Immature natural killer cell (primary cell): ENCODE measurements at places on chromosomes 3 and 15.

DNA sequence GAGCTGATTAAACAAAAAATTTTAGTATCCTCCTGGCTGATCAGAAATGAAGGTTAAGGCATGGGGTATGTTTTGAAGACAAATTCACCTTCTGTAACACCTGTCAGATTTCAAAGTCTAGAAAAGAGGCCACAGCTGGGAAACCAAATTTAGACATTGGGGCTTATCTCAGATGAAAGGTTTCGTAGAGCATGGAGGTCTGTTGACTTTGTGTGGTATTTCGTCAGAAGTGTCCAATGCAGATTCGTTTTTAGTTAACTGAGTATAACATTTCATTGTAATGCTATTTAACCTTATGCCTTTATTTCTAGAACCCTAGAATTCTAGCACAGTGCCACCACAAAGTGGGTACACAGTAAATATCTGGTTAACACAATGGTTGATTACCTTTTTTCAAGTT lies 61.7 kb downstream of the FNDC3B start:
- H3K4me1 ChIP-seq = peaks cover 93% of the 10 kb centered on the region
- no peak overlapping the region for H3K27ac ChIP-seq
- H3K36me3 ChIP-seq = peaks cover 3% of the 10 kb centered on the region
- peak overlapping the region; percentile 61 for H3K4me3 ChIP-seq
- no peak for DNase-seq

- DNase-seq = peak; percentile 77
- H3K4me3 ChIP-seq = peak overlapping the region; percentile 82
- H3K36me3 ChIP-seq = no peaks in the 10 kb centered on the region
- H3K27me3 ChIP-seq = peaks cover 8% of the 10 kb centered on the region
- H3K4me1 ChIP-seq = peaks cover 47% of the 10 kb centered on the region
Measured at GRCh38 chr15:64905119-64905831, 6.4 kb upstream of the ANKDD1A start.

DNA sequence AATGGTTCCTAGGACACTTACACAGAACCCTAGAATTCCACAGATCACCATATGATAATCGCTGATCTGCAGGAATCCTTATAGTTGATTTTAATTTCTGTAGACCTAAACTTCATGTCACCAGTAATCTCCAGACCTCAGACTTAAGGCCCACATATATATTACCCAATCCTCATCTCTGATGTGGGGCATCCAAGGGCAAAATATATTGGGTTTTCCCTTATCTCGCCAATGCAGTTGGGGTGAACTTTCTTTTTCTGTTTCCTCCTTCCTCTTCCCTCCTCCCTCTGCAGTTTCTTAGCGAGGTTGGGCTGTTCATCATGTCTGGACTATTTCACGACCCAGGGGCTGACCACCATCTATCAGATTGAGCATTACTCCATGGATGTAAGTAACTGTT lies 230.2 kb downstream of the P3H2 start:
- H3K4me1 ChIP-seq = no peaks in the 10 kb centered on the region
- no peaks in the 10 kb centered on the region for H3K27me3 ChIP-seq
- H3K36me3 ChIP-seq = no peaks in the 10 kb centered on the region
- H3K4me3 ChIP-seq = no peak overlapping the region

DNA sequence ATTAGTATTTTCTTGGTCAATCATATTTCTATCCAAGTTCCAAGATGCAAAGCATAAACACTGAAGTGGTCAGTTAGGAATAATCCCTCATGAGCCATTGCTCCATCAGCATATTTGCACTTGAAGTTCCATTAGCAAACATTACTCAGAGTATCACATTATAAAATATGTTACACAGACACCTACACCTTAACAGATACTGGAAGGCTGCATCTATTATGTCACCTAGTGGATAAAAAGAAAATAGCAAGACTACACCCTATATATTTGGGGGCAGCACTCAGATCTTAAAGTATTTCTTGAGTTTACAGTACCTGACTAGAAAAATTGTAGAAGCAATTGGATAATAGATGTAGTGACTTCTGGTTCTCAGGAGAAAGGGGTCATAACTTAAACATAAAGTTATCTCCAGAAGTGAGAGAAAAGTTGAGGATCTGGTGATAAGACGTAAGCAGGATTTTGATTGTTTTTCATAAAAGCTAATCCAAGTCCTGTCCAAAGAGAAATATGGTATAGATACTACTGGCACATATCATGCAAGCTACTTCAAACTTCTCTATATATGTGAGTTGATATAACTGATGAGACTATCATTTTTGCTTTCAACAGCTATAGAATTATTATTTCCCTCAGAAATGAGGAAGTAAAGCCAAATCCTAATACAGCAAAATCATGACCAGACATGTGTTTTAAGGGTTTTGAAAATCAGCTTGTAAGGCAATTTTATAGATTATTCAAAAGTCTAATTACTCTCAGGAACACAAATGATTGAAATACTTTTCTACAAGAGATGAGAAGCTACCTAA lies 422.2 kb downstream of the GBE1 start:
- no peaks in the 10 kb centered on the region for H3K4me1 ChIP-seq
- no peak overlapping the region for H3K27ac ChIP-seq
- no peak for DNase-seq
- no peak overlapping the region for H3K4me3 ChIP-seq

- H3K27me3 ChIP-seq = no peaks in the 10 kb centered on the region
- H3K4me1 ChIP-seq = no peaks in the 10 kb centered on the region
- no peaks in the 10 kb centered on the region for H3K36me3 ChIP-seq
- H3K4me3 ChIP-seq = no peak overlapping the region
Measured at GRCh38 chr15:23446215-23447106, 582 bp downstream of the GOLGA6L2 start.

- H3K27me3 ChIP-seq = peaks cover 42% of the 10 kb centered on the region
- H3K4me3 ChIP-seq = no peak overlapping the region
- H3K27ac ChIP-seq = peak overlapping the region; percentile 80
- H3K36me3 ChIP-seq = peaks cover 14% of the 10 kb centered on the region
- H3K4me1 ChIP-seq = peaks cover 71% of the 10 kb centered on the region
Measured at GRCh38 chr15:69757186-69757585, 304.6 kb downstream of the RPLP1 start.

DNA sequence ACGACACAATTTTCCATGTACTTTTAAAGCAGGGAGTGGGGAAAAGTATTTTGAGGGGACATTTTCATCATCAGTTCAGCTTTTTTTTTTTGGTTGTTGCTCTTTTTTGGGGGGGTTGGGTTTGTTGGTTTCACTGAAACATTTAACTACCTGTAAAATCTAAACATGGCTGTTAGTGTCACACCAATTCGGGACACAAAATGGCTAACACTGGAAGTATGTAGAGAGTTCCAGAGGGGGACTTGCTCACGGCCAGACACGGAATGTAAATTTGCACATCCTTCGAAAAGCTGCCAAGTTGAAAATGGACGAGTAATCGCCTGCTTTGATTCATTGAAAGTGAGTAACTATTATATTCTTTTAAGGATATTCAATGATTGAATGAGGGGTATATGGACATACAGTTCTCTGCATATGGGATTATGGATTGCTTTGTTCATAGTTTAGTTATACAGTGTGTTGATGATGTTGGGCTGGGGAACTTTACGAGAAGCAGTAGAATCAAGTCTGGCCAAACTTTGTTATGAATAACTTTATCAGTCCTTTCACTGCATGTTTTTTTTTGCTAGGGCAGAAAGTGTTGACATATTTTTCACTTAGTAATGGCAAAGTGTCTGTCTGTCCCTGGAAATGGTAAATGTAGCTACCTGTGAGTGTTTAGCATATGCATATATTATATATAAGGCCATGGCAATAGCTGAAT lies 31.5 kb downstream of the MBNL1 start:
- H3K4me1 ChIP-seq = peaks cover 95% of the 10 kb centered on the region
- no peak for DNase-seq
- peak overlapping the region; percentile 83 for H3K4me3 ChIP-seq
- peaks cover 15% of the 10 kb centered on the region for H3K36me3 ChIP-seq
- peaks cover 2% of the 10 kb centered on the region for H3K27me3 ChIP-seq
- peak overlapping the region; percentile 93 for H3K27ac ChIP-seq

- peaks cover 2% of the 10 kb centered on the region for H3K27me3 ChIP-seq
- no peaks in the 10 kb centered on the region for H3K36me3 ChIP-seq
- no peak overlapping the region for H3K4me3 ChIP-seq
- no peak for DNase-seq
- H3K4me1 ChIP-seq = no peaks in the 10 kb centered on the region
Measured at GRCh38 chr3:157240408-157240807, 80.5 kb upstream of the CCNL1 start.

GRCh38 chr3:60268123-60268522 lies 983.1 kb downstream of the FHIT start:
- no peak overlapping the region for H3K4me3 ChIP-seq
- DNase-seq = no peak
- H3K4me1 ChIP-seq = no peaks in the 10 kb centered on the region

DNA sequence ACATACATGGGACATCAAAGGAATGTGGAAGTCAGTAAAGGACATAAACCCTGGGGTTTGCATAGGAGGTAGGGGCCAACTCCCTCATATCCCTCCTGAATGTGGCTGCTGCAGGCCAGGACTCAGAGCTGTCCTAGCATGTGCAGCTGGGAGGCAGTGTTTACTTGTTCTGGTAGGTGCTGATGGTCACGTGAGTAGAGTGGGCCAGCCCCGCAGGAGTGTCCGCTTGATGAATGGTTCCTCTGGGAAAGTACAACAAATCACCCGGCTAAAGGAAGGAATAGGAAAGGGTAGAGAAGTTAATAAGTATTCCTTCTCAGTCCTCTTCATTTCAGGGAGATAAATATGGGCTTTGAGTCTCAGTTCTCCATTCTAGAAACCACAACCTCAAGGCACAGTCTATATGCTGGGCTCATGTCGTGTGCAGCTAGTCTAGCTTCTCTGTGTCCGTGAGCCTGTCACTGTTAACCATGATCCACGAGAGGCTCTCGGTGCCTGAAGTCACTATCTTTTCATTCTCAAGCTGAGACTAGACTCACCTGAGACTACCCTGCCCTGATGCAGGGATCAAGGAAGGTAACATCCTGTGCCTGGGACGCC lies 17.9 kb downstream of the RIOX2 start:
- DNase-seq = no peak
- H3K27me3 ChIP-seq = peaks cover 1% of the 10 kb centered on the region
- peaks cover 36% of the 10 kb centered on the region for H3K36me3 ChIP-seq
- H3K27ac ChIP-seq = no peak overlapping the region

DNA sequence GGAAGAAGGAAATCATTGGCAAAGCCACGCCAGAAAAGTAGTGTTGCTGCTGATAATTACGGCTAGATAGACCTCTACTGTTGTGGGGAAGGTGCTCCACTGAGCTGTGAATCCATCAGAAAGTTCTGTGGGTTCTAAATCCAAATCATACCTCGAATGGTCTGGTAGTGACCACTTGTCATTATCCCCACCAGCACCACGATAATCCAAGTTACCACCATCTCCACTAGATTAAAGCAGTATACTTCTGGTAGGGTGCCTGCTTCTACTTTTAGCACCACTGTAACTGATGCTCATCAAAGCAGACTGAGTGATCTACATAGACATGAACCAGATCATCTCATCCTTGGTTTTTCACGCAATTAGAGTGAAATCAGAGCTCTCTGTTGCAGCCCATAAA lies 185.5 kb downstream of the FMN1 start:
- no peak overlapping the region for H3K27ac ChIP-seq
- H3K27me3 ChIP-seq = peaks cover 4% of the 10 kb centered on the region
- no peaks in the 10 kb centered on the region for H3K4me1 ChIP-seq
- no peaks in the 10 kb centered on the region for H3K36me3 ChIP-seq

DNA sequence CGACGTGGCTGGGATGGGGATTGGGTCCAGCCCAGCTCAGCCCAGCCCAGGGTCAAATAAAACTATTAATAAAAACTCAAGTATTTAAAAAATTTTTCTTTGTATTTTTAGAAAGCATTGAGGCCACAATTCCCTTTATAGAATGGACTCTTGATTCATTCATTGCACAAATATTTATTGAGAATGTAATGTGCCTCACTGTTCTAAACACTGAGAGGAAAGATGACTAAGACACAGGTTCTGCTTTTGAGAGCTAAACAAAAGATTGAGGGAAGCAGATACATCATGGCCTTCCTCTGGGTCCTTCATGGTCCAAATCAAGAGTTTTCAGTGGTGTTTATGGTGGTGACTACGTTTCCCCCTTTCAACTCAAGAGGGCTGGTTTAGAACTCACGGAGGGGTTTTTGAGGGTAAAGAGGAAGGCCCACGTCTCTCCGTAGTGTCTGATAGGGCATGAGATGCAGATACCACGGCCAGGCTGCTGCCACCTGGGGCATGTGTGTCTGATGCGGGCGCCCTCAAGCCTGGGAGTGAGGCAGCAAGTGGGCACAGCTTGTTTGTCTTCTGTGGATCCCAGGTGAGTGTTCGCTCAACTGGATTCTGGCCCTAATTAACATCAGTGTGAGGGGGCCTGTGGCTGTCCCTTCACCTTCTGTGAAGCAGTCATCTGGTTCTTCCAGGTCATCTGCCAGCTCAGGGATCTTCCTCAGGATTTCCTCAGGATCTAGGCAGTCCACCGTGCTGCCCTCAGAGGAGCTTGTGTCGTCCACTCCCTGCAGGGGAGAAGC lies 73.5 kb upstream of the SCN5A start:
- H3K4me1 ChIP-seq = no peaks in the 10 kb centered on the region
- DNase-seq = no peak
- H3K27ac ChIP-seq = no peak overlapping the region
- no peak overlapping the region for H3K4me3 ChIP-seq

- H3K4me1 ChIP-seq = no peaks in the 10 kb centered on the region
- no peak for DNase-seq
- H3K27me3 ChIP-seq = no peaks in the 10 kb centered on the region
- H3K4me3 ChIP-seq = no peak overlapping the region
- H3K36me3 ChIP-seq = peaks cover 4% of the 10 kb centered on the region
Measured at GRCh38 chr15:65926899-65927298, 57.6 kb downstream of the RAB11A start.

- no peak overlapping the region for H3K27ac ChIP-seq
- no peak for DNase-seq
- no peaks in the 10 kb centered on the region for H3K27me3 ChIP-seq
- no peaks in the 10 kb centered on the region for H3K4me1 ChIP-seq
Measured at GRCh38 chr15:31497838-31498237, 171.2 kb downstream of the KLF13 start.

- no peak overlapping the region for H3K27ac ChIP-seq
- no peaks in the 10 kb centered on the region for H3K4me1 ChIP-seq
- H3K4me3 ChIP-seq = no peak overlapping the region
- no peak for DNase-seq
- no peaks in the 10 kb centered on the region for H3K27me3 ChIP-seq
Measured at GRCh38 chr3:142818651-142819050, 70.2 kb downstream of the PCOLCE2 start.
